Sigmoid colon (tissue), 7 donors: ENCODE measurements at places on chromosomes 16 and 17. TPM values are rescaled to one million over a fixed set of nuclear protein-coding genes. Genes with fewer than 3 reads are reported as not detected.

The GPR139 gene
- total RNA-seq, result not detected

DNA sequence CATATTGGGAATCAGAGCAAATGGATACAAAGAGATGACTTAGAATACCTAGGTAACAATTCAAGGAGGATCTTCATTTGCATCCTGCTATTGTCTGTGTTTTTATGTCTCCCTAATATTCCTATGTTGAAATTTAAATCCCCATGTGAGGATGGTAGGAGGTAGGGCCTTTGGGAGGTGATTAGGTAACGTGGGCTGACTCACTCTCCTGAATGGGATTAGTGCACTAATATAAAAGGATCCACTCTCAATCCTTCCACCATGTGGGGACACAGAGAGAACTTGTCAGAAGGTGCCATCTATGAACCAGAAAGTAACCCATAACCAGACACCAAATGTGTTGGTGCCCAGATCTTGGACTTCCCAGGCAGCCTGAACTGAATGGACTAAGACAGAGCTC lies 83.4 kb downstream of the CDH8 start:
- no peaks in the 10 kb centered on the region for H3K36me3 ChIP-seq
- DNase-seq, result no peak
- no peak overlapping the region for H3K27ac ChIP-seq
- H3K27me3 ChIP-seq, result no peaks in the 10 kb centered on the region
- no peaks in the 10 kb centered on the region for H3K4me1 ChIP-seq

The MSLN gene
- total RNA-seq, result not detected

- no peaks in the 10 kb centered on the region for H3K4me1 ChIP-seq
- H3K27me3 ChIP-seq, result no peaks in the 10 kb centered on the region
- no peak overlapping the region for H3K27ac ChIP-seq
Observed at GRCh38 chr16:21281698-21282389, 3.8 kb upstream of the CRYM start.

DNA sequence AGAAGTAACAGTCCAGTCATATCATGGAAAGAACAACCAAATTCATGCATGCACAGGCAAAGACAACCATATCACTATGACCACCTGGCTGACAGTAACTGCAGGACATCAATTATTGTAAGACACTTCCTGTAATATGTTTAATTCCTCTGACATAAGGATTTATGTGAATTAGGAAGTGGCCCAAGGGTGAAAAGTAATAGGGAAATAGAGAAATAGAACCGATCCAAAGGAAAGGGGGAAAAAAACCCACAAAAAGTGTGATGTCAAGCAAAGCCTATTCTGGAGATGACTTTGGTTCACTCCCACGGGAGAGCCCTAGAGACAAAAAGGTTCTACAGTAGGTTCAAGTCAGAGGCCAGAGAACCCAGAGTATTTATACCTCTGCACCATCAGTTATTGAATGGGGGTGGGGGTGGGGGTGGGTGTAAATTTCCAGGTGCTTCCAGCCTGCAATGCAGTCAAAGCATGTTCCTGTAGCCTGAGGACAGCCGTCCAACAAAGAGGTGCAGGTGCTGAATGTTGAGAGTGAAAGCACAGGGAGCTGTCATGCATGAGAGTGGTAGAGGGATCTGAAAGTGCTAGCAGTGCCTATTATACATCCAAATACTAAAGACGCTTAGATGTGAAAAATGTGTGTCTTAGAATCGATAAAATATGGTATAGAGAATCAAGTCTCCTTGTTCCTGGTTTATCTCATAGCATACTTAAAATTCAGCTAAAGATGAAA lies 95.6 kb upstream of the HLF start:
- H3K36me3 ChIP-seq, result no peaks in the 10 kb centered on the region
- H3K27ac ChIP-seq, result no peak overlapping the region
- H3K4me1 ChIP-seq, result no peaks in the 10 kb centered on the region
- H3K27me3 ChIP-seq, result no peaks in the 10 kb centered on the region
- no peak overlapping the region for H3K4me3 ChIP-seq
